ENCODE measurements at places on chromosomes 6 and 20. TPM values are rescaled to one million over a fixed set of nuclear protein-coding genes. Genes with fewer than 3 reads are reported as not detected.

The PPP1R14C gene
- total RNA-seq, result 19.2 TPM

The TRIM10 gene
- total RNA-seq, result 0.17 TPM

The SLC22A1 gene
- total RNA-seq, result 3.0 TPM

The WFDC12 gene
- not detected for total RNA-seq

The EYS gene
- 3.0 TPM for total RNA-seq

The MLIP gene
- total RNA-seq, result 0.43 TPM

The ELOVL5 gene
- total RNA-seq, result 66.3 TPM

The TNFAIP3 gene
- 15.2 TPM for total RNA-seq

The SSTR4 gene
- total RNA-seq, result not detected

The GABRR1 gene
- not detected for total RNA-seq

The TMC2 gene
- not detected for total RNA-seq

The HS3ST5 gene
- 3.6 TPM for total RNA-seq

The PRDM1 gene
- 15.5 TPM for total RNA-seq

The RIMS4 gene
- total RNA-seq, result 3.6 TPM

The ORC3 gene
- total RNA-seq, result 33.6 TPM

The NOTCH4 gene
- 1.9 TPM for total RNA-seq

The NEU1 gene
- total RNA-seq, result 46.9 TPM

The LHFPL5 gene
- not detected for total RNA-seq

The CDC40 gene
- total RNA-seq, result 18.6 TPM

The NKX2-4 gene
- total RNA-seq, result not detected

The SYCP2L gene
- 6.9 TPM for total RNA-seq

The POLR1H gene
- 37.3 TPM for total RNA-seq

The OTOR gene
- not detected for total RNA-seq

The BTBD9 gene
- 14.9 TPM for total RNA-seq

The ADGRF5 gene
- 0.58 TPM for total RNA-seq

The ZKSCAN3 gene
- 12.6 TPM for total RNA-seq

The SLC17A9 gene
- 3.9 TPM for total RNA-seq

The GPLD1 gene
- total RNA-seq, result 3.8 TPM

The PM20D2 gene
- 10.3 TPM for total RNA-seq

The TMEM14A gene
- total RNA-seq, result 37.3 TPM

The HSPA1L gene
- total RNA-seq, result 1.9 TPM

The CGA gene
- total RNA-seq, result 30.3 TPM

The CST7 gene
- total RNA-seq, result not detected

The IGF2R gene
- total RNA-seq, result 95.5 TPM

The BNIP5 gene
- total RNA-seq, result 2.1 TPM

The DZANK1 gene
- 6.5 TPM for total RNA-seq

The OR2J3 gene
- total RNA-seq, result not detected

The XKR7 gene
- 4.9 TPM for total RNA-seq

The BMP7 gene
- 287 TPM for total RNA-seq

The PAK5 gene
- 0.69 TPM for total RNA-seq

The MATN4 gene
- not detected for total RNA-seq

The MICB gene
- total RNA-seq, result 0.86 TPM

The CLPSL1 gene
- total RNA-seq, result not detected

The GSTA2 gene
- 25.3 TPM for total RNA-seq

The SLC35F1 gene
- total RNA-seq, result 6.1 TPM

The EPPIN gene
- total RNA-seq, result 0.24 TPM

The TUBE1 gene
- 28.7 TPM for total RNA-seq

The PROCR gene
- total RNA-seq, result 5.8 TPM

The MCM9 gene
- total RNA-seq, result 19.6 TPM

The ADGRF1 gene
- total RNA-seq, result 36.0 TPM

The ANGPT4 gene
- total RNA-seq, result not detected

The GPR6 gene
- not detected for total RNA-seq

The SLC17A3 gene
- not detected for total RNA-seq

The MYB gene
- total RNA-seq, result 4.7 TPM

The DUSP15 gene
- 9.1 TPM for total RNA-seq

Measured in type B pancreatic cell (in vitro differentiated cells).